Pericardium fibroblast (primary cell): ENCODE measurements at places on chromosomes 7 and 10. TPM values are rescaled to one million over a fixed set of nuclear protein-coding genes. Genes with fewer than 3 reads are reported as not detected.

Gene NAPEPLD
- 2.4 and 6.0 TPM in 2 replicates for total RNA-seq

Gene TCAF2
- 1.8 and 3.4 TPM in 2 replicates for total RNA-seq

Gene SLC13A4
- 1.2 TPM in 1 of 2 replicates, not detected in the other for total RNA-seq

Gene POLD2
- 71.2 and 101 TPM in 2 replicates for total RNA-seq

Gene CLCN1
- not detected in 2 replicates for total RNA-seq

Gene RBP4
- 1.2 and 6.2 TPM in 2 replicates for total RNA-seq

Gene ATOH7
- not detected in 2 replicates for total RNA-seq

Gene GAD2
- total RNA-seq = not detected in 2 replicates

Gene STRIP2
- total RNA-seq = 2.6 and 7.0 TPM in 2 replicates

Gene BLNK
- not detected in 2 replicates for total RNA-seq

Gene NUPR2
- not detected in 2 replicates for total RNA-seq

Gene HABP2
- not detected in 2 replicates for total RNA-seq

Gene HOXA1
- total RNA-seq = 0.23 and 3.3 TPM in 2 replicates

Gene OR2A5
- total RNA-seq = not detected in 2 replicates

Gene A1CF
- total RNA-seq = not detected in 2 replicates

Gene C10orf120
- not detected in 2 replicates for total RNA-seq

Gene LDB3
- total RNA-seq = 0.17 and 0.23 TPM in 2 replicates

Gene GPR85
- 0.35 and 7.6 TPM in 2 replicates for total RNA-seq

Gene FLNC
- total RNA-seq = 112 and 168 TPM in 2 replicates

Gene BMPER
- total RNA-seq = 26.4 and 28.2 TPM in 2 replicates

Gene CAMK2B
- total RNA-seq = 0.58 TPM in 1 of 2 replicates, not detected in the other

Gene NKX2-3
- total RNA-seq = 2.1 TPM in 1 of 2 replicates, not detected in the other

Gene PHKG1
- 0.09 and 0.12 TPM in 2 replicates for total RNA-seq

Gene RET
- 0.35 and 3.0 TPM in 2 replicates for total RNA-seq

Gene ATP6V0A4
- total RNA-seq = 0.58 TPM in 1 of 2 replicates, not detected in the other

Gene LIPJ
- not detected in 2 replicates for total RNA-seq

Gene ADO
- 16.9 and 25.4 TPM in 2 replicates for total RNA-seq

Gene SAMD9L
- total RNA-seq = 3.0 and 8.8 TPM in 2 replicates

Gene MINPP1
- 33.0 and 35.6 TPM in 2 replicates for total RNA-seq

Gene WIPF3
- total RNA-seq = 0.17 TPM in 1 of 2 replicates, not detected in the other
